ENCODE measurements at places on chromosomes 7 and 10.

DNA sequence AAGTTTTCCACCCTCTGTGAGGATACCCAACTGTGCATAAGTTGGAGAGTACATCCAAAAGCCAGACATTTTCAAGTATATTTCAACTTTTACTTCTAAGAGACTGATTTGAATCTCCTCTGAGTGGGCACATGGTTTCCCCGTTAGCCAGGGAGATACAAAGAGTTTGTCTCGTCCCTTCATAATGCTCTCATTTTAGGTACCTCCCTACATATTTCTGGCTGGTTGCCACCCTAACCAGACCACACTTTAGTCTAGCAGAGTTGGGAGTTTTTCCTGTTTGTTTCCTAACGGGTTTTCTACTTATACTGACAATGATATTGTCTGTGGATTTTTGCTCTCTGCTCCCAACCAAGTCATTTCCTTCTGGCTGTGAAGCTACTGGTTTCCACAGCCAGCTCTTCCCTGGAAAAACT is 180.3 kb downstream of the CCDC71L start:
- DNase-seq: no peak

GRCh38 chr10:56585447-56586171 is 224.6 kb upstream of the ZWINT start:
- no peak for DNase-seq

GRCh38 chr10:101244321-101245050 is 15.2 kb upstream of the LBX1 start:
- DNase-seq: no peak

DNA sequence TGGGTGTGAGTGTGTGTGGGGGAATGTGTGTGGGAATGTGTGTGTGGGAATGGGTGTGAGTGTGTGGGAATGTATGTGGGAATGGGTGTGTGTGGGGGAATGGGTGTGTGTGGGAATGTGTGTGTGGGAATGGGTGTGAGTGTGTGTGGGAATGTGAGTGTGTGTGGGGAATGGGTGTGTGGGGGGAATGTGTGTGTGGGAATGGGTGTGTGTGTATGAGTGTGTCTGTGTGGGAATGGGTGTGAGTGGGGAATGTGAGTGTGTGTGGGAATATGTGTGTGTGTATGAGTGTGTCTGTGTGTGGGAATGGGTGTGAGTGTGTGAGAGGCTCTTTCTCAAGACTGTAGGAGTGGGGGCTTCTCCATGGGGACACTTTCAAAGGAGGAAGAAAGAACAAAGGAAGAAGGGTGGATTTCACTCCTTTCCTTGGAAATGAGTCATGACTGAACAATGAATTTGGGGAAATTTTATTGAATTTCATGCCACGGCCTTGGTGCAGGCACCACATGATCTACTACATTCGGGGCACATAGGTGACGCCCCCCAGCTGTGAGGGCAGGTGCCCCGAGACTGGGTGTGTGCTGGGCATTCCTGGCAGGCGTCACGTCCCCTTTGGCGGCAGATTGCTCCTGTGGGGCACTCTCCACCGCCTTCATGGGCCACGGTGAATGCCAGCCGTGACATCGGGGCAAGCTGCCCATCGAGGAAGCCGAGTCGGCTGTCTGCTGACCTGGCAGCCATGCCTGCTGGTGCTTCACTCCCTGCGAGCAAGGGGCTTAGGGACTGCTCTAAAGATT is 88.8 kb upstream of the INSIG1 start:
- no peak for DNase-seq

DNA sequence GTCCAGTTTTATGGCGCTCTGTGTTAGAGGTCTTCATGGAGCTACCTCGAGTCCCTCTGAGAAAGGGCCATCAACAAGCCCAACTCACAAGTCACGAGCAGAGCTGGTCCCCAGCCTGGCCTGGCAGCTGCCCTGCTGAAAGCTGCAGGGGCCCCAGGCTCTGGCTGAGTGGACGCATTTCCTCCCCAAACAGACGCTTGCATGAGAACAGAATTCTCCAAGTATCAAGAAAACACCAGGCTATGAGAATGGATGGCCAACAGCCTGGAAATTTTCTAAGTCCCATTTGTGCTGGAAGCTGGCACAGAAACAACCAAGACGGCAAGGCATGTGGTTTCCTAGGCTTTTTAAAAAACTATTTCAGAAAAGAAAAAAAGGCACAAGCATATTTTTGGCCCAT is 114.8 kb downstream of the FAM53B start:
- DNase-seq: no peak

DNA sequence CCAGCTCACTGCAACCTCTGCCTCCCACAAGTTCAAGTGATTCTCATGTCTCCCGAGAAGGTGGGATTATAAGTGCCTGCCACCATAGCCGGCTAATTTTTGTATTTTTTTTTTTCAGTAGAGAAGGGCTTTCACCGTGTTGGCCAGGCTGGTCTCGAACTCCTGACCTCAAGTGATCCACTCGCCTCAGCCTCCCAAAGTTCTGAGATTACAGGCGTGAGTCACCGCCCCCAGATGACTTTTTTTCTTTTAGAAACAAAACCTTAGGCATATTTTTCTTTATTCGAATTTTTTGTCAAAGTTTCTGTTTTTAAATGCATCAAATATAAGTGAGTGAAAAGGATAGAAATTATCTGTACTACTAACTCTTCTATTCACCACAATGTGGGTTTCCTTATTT is 113.1 kb downstream of the LRRC4 start:
- DNase-seq: no peak

- no peak for DNase-seq
These were observed 2.4 kb downstream of the UCMA start for GRCh38 chr10:13231808-13232207.

GRCh38 chr7:123771846-123772245 is 23.0 kb upstream of the WASL start:
- no peak for DNase-seq

DNA sequence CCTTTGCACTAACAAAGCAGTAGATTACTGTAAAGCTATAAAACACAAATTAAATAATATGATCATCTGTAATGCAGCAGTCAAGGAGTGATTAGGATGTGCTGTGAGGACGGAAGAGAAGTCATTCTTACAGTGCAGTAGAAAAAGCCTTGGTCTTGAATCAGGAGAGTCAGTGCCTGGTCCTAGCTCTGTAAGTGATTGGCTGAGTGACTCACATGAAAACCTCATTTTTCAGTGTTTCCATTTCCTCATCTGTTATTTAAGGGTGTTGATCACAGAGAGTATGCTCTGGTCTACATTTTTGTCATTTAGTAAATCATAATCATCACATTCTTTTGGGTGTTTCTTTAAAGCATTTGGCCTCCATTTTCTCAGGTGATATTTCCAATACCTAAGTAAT is 717.8 kb downstream of the LRMDA start:
- DNase-seq: no peak

GRCh38 chr7:2306688-2307087 is 7.6 kb downstream of the SNX8 start:
- no peak for DNase-seq

DNA sequence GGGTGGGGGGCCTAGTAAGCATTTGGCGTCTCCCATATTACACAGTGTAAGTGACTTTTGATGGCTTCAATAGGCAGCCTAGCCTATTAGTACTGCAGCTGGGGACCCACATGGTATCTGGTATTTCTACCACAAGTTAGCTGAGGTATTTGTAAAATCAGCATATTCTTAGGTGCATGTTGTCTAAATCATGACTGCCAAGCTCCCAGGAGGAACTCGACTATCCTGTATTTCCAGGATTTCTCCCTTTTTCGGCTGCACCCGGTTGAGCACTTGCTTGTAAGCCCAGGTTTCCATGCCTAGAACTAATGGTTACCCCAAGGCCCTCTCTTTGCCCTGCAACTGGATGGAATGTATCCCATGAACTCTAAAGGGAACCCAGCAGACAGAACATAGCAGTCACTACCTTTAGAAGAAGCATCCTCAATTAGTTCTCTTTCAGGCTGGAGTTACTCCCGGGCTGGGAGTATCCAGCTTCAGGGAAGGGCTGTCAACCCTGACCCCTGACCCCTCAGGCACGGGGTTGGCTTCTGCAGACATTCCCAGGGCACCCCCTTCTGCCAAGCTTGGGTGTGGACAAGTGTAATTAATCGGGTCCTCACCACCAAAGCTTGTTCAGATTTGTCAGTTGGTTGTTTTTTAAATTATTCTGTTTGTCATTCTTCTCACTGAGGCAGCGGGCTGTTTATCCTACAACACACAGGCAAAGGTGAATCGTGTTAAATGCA is 90.3 kb upstream of the PARD3 start:
- DNase-seq: no peak

GRCh38 chr7:148037044-148037443 is 553.5 kb upstream of the C7orf33 start:
- no peak for DNase-seq

DNA sequence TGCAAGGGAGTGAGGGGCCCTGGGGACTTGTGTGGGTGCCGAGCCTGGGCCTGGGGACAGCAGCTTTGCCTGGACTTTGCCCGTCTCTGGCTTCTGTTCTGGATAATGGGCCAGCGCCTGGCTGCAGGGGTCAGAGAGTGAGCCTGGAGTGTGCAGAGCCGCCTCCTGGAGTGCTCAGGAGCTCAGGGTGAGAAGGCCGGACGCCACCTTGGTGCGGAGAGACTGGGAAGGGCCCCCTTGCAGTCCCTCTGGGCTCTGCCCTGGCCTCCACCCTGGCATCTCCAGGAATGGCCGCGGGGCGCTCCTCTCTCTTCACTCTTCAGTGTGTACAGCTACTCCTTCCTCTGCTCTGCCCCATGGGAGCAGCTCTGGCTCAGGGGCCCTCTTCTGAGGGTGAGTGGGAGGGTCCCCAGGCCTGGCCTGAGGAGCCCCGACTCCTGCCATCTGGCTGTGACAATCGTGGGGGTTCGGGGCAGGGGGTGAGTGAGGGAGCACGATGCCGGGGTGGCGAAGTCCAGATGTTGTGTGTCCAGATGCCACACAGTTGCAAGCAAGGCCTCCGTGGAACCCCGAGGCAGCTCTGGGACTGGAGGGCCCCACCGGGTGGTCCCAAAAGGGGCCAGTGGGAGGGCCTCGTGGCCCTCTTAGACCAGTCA is 187.1 kb downstream of the DNAJB6 start:
- DNase-seq: no peak

DNA sequence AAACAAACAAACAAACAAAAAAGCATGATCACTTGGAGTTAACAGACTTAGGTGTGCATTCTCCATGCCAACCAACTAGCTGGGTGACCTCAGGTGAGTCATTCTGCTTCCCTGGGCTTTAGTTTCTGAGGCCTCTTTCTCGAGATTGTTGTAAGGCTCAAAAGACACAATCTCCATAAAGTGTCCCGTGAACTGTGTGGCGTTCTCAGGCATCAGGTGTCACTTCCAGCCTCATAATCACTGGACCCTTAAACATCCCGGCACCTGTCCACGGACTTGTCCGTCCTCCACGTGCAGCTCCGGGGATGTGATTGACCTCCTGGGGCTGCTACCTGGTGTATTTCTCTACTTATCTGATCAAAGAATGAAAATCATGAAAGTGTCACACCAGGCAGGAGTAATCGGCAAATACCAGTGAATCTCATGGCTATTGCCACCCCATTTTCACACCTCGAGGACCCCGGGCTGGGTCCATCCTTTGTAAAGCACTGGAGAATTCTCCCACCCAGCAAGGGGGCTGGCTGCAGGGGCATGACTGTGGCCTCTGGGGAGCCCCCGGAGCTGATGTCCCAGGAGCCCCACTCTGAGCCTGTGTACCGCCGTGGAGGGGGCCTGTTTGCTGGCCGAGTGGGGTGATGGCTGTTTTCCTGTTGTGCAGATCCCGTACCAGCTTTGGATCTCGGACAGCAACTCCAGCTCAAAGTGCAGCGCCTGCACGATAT is 189.8 kb upstream of the SH2B2 start:
- DNase-seq: no peak

DNA sequence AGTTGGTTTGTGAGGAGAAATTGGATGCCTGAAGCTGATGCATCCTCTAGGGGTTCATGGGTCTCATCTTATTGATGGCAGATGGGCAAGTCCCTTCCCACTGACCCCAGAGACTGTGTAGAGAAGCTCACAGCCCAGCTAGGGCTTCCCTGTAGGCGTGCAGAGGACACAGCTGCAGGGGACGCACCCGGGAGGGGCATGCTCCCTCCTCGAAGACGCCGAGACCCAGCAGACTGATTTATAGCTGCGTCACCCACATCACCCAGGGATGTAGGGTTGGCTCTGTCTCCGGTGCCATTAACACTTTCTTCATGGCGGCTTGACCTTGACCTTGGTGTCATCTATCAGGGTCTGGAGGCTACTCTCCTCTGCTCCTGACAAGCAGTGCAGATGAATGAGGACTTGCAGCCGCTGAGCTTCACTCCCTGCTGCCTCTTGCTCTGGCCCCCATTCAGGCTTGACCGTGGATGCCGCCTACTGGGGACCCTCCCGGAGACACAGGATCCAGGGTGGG is 549.7 kb downstream of the TCERG1L start:
- DNase-seq: no peak

GRCh38 chr7:154744861-154745258 is 258.1 kb downstream of the PAXIP1 start:
- DNase-seq: no peak

DNA sequence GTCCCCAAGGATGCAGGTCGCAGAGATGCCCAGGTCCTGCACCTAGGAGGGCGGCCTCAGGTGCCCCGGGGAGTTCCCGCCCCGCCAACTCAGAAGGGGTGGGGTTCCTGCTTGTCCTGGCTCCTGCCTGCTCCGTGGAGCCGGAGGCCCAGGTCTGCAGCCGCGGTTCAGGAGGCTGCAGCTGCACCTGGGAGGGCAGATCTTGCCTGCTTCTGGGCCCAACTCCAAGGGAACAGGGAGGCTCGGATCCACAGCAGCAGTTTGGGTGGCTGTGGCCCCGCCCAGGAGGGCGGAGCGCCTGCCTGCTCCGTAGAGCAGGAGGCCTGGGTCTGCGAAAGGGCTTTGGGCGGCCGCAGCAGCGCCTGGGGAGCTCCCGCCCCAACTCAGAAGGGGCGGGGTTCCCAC is 108.2 kb upstream of the EGR2 start:
- no peak for DNase-seq

DNA sequence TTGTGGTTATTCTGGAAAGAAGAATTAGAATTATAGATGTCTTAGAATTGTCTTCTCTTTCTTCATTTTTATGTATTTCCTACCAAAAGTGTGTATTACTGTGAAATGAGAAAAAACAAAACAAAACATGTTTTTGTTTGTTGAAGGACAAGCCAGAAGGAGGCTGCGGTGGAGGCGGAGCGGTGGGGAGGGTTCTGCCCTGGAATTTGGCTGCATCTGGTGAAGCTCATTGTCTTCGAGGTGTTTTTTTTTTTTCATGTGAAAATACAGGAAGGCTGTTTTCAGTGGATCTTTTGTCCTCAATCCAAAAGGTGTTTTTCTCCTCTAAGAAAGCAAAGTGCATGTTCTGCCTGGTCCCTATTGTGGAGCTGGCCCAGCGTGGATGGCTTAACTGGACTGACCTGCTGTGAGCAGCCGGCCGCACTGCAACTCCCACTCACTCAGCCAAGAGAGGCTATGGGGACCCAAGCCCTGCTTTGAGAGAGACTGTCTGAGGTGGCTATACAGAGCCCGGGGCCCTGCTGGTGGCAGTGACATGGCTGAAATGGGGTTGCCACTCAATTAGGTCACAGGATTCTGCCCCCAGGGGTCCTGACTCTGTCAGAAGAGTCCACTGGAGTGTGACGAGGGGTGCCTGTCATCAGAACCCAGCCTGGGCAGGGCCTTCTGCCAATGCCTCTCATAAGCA is 184.9 kb upstream of the MKI67 start:
- DNase-seq: no peak

GRCh38 chr10:123019941-123020703 is 11.3 kb downstream of the ACADSB start:
- DNase-seq: peak; percentile 12

Data from NCI-H748 treated with DMSO at 0.1 percent for 48 hours (cell line).